ENCODE measurements at places on chromosomes 1 and 21.

- DNase-seq: no peak
These were observed 45.4 kb upstream of the FOXO6 start for GRCh38 chr1:41315871-41316270.

DNA sequence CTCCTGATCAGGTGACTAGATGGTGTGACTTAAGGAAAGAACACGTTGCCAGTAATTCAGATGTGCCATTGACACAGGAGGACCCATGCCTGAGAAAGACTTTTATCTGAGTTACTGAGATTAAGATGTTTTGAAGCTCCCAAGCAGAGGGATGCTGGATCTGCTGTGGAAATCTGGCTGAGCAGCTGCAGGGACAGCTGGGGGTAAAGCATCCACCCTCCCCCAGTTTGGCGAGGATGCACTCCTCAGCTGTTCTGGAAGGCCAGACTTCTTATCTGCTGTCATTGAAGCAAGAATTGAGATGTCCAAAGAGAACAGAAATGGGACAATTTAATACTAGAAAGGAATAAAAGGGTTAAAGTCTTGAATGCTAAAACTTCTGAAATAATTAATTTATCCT, 25.7 kb downstream of the TTC3 start:
- no peak for DNase-seq

- DNase-seq: no peak
These were observed 23.7 kb downstream of the EIF2B3 start for GRCh38 chr1:44962729-44963128.

DNA sequence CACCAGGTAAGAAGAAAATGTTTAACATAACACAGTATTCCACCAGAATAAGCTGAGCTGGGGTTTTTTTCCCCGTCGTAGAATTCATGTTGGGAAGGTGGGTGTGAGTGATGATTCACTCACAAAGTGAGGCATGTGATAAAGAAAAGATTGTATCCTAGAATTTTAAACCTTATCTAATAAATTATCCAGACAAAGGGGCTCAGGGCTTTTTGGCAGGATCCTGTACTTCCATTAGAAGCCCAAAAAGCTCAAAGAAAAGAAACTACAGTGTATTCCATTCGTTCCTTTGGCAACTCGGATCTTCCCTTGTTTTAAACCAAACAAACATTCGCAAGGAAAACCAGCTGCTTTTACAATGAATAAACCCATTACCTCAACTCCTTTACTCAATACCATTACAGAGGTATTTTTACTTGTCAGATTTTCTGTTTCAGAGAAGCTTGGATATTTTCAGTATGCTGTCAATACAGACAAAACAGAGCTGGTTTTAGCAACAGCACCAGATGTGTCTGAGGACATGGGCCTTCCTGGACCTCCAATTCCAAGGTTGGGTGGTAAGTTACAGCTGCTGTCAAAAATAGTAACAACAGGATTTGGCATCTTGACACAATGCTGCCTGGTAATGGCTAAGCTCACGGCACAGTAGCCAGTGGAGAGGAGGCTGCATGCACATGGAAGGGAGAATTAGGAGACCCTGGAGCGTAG, 159.9 kb upstream of the RUNX1 start:
- no peak for DNase-seq

DNA sequence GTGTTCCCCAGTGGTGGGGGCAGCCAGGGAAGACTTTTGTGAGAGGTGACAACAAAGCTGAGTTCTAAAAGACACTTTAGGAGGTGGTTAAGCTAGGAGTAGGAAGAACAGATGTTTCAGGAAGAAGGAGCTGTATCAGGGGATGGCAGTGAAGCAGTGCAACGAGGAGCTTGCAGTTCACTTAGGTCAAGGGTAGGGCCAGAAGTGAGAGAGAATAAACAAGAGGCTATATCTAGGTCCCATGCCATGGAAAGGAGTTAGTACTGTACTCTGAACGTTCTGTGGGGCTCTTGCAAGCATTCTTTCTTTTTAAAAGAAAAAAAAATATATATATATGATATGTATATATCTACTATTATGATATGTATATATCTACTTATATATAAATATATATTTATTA, 244.4 kb downstream of the NFIA start:
- DNase-seq: no peak

- no peak for DNase-seq
These were observed 40.5 kb downstream of the ZBTB40 start for GRCh38 chr1:22491995-22492715.

GRCh38 chr1:207822124-207822601, 70.3 kb downstream of the CD46 start:
- no peak for DNase-seq

GRCh38 chr1:53697721-53698383, 41.1 kb downstream of the GLIS1 start:
- DNase-seq: no peak

GRCh38 chr21:34510148-34511142, 1.6 kb downstream of the KCNE1 start:
- peak; percentile 13 for DNase-seq

GRCh38 chr1:204469304-204469703, 25.3 kb downstream of the PIK3C2B start:
- no peak for DNase-seq

DNA sequence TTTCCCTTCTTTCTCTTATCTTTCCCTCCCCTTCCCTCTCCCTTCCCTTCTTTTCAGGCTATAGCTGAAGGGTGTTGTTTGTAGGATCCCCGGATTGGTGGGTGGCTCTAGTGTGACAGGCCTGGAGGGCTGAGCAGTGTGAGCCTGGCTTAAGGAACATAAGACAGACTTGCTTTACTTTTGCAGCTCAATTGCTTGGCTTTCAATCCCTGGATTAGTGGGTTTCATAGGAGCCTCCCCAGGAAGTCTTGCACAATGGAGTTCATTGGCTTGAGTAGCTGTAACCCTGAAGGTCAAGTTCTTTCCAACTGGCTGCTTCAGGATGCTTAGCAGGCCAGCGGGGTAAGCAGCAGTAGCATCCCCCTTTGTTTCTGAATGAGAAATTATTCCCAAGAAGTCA, 126.7 kb downstream of the CAMTA1 start:
- no peak for DNase-seq

- no peak for DNase-seq
These were observed 30.8 kb upstream of the DMBX1 start for GRCh38 chr1:46458846-46459245.

- DNase-seq: no peak
These were observed 35.7 kb downstream of the EDARADD start for GRCh38 chr1:236429715-236430274.
